ENCODE measurements at places on chromosomes 11 and 22.

GRCh38 chr11:133284156-133284555 is 248.1 kb downstream of the OPCML start:
- no peak for DNase-seq

DNA sequence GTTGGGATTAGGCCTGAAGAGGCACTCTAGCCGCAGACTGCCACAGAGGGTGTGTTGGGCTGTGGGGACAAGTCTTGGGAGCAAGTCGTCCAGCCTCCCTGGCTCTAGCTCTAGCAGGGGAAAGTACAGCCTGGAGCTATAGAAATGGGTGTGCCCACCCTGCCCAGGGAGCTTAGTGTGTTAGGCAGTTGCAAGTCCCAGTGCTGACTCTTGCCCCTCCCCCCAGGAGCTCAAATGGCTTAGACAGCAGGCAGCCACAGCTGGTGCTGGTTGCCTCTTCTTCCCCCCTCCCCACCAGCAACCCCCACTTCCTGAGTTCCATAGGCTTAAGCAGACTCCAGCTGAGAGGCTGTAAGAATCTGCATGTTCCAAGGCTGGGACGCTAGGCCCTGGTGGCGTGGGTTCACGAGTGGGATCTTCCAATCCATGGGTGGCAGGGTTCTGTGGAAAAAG is 61.2 kb downstream of the GUCY1A2 start:
- no peak for DNase-seq

GRCh38 chr11:25769287-25769686 is 562.6 kb upstream of the ANO3 start:
- no peak for DNase-seq

DNA sequence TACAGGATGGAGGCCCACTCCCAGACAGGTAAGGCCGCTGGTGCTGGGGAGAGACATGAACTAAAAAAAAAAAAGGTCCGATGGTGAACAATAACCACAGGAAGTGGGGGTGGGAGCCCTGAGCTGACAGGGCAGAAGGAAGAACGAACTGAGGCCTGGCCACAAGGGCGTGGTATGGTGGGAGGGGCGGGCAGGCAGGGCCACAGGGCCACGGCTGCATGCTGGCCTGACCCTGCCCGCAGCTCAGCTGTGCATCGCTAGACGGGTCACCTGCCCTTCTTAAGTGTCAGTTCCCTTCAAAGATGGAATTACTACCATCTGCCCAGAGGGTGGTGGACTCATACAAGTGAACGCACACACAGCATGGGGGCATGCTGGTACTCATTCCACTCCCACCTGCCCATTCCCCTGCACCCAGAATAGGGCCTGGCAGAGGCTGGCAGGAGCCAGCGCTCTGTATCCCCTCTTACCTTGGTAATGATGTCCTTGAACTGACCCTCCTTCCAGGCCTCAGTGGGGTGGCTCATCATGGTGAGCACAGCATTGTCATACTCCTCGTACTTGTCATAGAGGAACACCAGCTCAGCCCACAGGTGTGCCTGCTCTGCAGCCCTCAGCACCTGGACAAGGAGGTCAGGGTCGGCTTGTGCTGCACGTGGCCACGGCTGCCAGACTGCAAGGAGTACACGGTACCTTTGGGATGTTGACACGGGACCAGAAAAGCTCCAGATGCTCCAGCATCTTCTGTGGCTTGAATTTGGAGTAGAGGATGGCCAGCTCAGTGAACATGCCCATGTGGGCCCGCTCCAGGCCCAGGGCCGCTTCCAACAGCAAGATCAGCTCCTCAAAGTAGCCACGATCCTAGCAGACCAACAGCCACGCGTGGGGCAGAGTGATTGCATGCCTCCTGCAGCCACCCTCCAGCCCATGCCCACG is 17.5 kb upstream of the SLC25A1 start:
- DNase-seq, result no peak

DNA sequence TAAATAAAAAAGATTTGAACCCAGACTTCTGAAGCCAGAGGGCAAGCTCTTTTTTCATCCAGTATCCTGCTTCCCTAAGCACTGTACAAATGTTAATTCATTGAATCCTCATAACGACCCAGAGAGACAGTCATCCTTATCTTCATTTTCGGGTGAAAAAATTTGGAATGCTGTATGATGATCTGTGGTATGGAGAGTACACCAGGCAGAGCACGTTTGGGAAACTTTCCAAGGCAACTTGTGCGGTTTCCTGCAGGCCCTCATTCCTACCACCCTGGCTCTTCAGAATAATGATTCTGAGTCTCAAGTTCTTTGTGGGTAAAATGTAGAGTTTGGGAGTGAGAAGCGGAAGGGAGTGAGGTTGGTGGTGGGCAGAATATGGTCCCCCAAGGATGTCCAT is 177.9 kb upstream of the CADM1 start:
- no peak for DNase-seq

DNA sequence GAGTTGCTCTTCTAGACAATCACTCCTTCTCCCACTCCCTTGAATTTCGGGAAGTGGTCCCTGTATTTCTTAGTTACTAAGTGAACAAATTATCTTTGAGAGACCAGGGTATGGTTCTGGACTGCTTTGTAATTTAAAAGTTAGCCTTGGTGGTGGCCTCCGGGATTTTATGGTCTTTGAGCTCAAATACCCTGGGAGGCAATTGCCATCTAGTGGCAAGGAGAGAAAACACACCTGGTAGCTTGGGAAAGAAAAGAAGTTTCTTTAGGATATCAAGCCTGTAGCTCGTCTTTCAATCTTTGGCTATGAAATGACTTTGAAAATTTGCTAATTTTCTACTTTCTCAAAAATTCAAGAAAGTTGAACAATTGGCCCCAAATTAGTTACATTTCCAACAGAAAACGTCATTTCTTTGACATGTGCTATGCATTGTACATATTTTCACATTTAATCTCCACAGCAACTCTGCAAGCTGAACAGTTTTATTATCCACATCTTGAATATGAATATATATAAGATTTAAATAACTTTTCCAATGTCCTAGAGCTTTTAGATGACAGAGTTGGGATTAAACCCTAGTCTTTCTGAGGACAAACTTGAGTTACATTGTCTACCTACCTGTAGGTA is 39.1 kb downstream of the MMP27 start:
- peak; percentile 19 for DNase-seq

- no peak for DNase-seq
Observed at GRCh38 chr22:21102659-21103267, 57.0 kb downstream of the LRRC74B start.

- DNase-seq, result no peak
Observed at GRCh38 chr22:24190596-24191208, 9.4 kb downstream of the SUSD2 start.

GRCh38 chr22:23270212-23270733 is 90.0 kb downstream of the BCR start:
- DNase-seq, result no peak

GRCh38 chr11:2086239-2087040 is 52.7 kb downstream of the IGF2 start:
- DNase-seq, result no peak

GRCh38 chr11:105177658-105178057 is 38.1 kb upstream of the CARD18 start:
- peak; percentile 73 for DNase-seq

Data from GM04504 (cell line).